NCI-H82 (cell line): ENCODE measurements at places on chromosomes 16 and 17.

DNA sequence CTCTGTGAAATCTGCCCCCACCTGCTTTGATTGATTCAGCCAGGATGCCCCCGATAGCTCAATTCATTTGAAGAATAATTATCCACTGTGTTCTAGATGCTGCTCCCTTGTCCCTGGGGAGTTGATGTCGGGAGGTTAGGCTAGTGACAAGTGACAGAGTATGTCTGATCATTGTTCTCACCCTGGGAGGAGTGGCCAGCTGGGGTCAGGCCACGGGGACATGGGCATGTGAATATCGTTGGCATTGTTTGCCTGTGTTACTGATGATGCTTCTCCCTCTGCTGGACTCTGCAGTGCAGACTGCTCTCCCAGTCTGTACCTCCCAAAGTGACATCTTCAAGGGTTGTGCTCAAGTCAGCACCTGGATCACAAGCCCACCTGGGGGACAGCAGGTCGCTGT lies 89.9 kb upstream of the C16orf82 start:
- no peak for DNase-seq

GRCh38 chr16:65105171-65105570 lies 16.7 kb downstream of the CDH11 start:
- DNase-seq: peak; percentile 25

DNA sequence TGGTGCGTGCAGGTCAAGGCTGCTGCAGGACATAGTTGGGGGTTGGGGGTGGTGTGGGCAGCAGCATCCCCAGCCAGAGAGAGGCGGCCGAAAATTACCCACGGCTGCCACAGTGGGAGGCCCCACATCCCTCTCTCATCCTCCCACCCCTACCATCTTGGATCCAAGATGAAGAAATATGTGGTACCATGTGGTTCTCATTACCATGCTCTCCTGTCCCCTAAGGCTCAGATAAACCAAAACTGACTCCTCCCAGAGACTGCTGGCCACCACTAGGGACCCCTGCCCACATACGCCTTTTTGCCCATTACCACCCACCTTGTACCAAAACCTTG lies 120.4 kb downstream of the HIC1 start:
- no peak for DNase-seq

- DNase-seq: no peak
Observed at GRCh38 chr16:24883714-24884151, 38.0 kb downstream of the SLC5A11 start.

DNA sequence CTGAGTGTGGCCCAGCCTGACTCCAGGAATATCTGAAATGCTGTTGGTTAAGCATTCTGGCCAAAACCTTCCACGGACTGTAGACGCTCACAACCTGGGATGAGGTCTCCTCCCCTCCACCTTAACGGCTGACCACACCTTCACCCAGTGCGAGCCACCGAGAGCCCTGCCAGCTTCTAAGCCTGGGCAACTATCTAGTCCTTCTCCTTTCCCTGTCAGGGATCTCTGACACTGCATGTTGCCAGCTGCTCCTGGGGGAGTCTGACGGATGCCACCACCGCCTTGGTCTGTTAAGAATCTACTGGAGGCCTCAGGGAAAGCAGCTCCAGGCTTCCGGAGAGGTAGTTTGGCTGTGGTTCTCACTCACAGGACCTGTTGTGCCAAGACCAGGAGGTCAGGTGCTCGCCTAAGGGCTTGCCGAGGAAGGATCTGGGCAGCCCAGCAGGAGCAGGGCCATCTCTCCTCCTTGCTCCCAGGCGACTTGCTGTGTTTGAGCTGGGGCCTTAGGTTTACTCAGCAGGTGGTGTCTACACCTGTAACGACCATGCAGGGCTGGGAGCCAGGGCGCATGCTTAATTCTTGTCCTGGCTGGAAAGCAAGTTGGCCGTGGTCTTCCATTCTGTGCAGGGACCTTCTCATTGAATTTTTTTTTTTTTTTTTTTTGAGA lies 111.8 kb downstream of the NTN1 start:
- DNase-seq: no peak

- no peak for DNase-seq
Observed at GRCh38 chr17:6525731-6526130, 30.6 kb downstream of the PITPNM3 start.

DNA sequence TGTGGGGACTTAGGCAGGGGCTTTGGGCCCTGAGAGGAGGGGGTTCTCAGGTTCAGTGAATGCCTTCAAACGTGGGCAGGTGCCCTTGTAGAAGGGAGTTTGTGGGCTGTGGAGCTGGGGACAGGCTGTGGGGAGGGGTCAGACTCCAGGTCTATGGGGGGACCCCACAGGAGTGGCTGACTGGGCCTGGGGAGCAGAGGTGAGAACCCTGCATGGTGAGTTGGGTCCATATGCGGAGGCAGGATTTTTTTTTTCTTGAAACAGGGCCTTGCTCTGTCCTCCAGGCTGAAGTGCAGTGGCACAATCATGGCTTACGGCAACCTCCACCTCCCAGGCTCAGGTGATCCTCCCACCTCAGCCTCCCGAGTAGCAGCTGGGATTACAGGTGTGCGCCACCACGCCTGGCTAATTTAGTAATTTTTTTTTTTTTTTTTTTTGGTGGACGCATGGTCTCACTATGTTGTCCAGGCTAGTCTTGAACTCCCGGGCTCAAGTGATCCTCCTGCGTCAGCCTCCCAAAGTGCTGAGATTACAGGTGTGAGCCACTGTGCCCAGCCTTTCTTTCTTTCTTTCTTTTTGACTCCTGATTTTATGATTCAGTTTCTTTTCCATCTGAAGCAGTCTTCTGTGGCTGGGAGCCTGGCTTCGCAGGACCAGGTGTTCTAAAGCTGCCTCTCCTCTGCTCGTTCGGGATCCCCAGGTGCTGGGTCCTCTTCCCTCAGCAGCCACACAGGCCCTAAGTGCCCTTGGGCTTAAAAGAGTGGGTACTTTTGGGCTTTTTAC lies 19.0 kb upstream of the ADCY7 start:
- DNase-seq: no peak

GRCh38 chr17:68029512-68030215 lies 5.9 kb upstream of the KPNA2 start:
- no peak for DNase-seq

DNA sequence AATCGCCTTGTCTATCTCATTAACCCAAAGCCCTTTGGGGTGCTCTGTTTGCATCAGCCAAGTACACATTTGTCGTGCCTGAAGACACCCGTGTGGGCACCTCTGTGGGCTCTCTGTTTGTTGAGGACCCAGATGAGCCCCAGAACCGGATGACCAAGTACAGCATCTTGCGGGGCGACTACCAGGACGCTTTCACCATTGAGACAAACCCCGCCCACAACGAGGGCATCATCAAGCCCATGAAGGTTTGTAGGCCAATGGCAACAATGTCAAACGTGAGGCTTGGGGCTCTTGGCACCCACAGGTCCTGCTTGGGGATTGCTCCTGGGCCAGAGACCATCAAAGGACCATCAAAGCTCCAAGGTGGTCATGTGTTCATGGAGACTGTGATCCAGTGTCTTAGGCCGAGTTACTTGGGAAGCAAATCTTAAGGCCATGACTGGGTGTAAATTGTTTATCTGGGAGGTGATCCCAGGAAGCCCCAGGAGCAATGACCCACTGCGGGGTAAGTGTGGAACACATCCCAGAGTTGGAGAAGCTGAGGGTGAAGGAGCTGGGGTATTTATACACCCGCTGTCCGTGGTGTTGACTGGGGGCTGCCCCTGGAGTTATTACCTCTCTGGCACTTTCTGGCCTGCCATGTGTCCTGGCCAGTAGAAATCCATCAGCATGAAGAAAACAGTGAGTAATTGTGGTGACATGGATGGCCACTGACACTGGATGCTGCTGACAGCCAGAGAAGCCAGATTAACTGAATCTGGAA lies 24.0 kb downstream of the CDH5 start:
- no peak for DNase-seq

DNA sequence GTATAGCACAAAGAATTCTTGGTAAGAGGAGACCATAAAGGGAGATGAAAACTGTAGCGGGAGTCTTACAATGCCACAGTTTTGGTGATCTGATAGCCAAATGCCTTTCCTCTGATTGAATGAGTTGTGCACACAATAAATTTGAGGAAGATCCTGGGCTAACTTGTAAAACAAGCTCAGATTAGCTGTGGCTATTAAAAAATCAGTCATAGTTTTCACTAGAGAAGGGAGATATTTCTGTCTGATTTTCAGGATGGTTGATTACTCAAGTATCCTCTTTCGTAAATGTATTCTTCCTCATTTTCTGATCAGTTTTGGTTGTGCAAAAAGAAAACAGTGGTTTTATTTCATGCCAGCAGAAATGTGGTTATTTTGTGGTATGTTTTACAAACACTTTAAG lies 9.1 kb upstream of the METTL9 start:
- DNase-seq: no peak

- DNase-seq: no peak
Observed at GRCh38 chr17:16881239-16881924, 90.5 kb downstream of the TNFRSF13B start.

GRCh38 chr17:43217614-43218087 lies 6.0 kb downstream of the TMEM106A start:
- DNase-seq: no peak

DNA sequence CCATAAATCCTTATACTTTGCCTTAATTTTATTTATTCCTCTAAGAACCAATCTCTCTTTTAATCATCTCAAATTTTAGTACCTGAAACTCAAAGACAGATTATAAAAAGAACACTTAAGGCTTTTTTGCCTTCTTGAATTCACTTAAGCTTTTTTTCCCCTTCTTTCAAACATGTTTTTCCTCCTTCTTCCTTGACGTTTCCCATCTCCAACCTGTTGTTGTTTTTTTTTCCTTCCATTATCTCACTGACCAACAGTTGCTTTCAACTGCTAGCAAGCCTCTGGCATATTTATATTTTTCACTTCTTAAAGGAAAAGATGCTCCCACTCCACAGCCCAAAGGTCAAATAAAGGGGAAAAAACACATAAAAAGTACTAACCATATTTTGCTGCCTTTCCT lies 32.2 kb downstream of the SPOP start:
- no peak for DNase-seq

GRCh38 chr16:19911747-19912454 lies 27.3 kb upstream of the GPRC5B start:
- no peak for DNase-seq

GRCh38 chr16:68784226-68784625 lies 47.1 kb downstream of the CDH1 start:
- no peak for DNase-seq

DNA sequence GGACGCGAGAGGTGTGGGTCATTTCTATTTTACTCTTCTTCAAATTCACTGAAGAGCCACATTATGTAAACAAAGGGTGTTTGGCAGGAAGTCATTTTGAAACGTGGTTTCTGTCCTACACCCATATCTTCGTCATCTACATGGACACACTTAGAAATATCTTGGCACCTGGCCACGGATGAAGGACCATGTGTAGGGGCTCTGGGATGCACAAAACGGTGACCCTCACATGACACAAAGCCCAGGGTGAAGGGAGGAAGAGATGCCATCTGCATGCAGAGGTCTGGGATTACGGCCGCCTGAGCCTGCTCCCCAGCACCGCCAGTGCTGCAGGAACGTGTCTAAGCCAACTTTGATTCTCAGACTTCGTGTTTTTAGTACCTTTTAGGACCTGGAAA lies 130.2 kb upstream of the CHMP6 start:
- no peak for DNase-seq

DNA sequence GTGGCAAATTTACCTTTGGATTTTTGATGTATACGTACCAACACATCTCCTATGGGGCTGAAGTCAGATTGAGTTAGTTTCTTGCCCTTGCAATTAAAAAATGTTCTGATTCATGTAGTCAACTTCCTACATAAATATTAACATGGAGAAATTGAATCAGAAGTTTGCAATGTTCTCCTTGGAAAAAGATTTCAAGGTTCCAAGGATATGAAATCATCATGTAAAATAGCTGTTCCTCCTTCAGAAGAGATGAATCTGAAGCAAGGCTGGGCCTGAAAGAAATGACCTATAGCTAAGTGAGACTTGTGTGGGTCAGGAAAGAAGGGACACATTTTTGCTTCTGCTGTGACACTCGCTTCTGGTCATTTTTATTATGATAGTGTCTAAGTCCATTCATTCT lies 131.7 kb downstream of the RGS9 start:
- DNase-seq: no peak

- DNase-seq: no peak
Observed at GRCh38 chr17:47882247-47882646, 13.8 kb upstream of the SP2 start.

- no peak for DNase-seq
Observed at GRCh38 chr16:52827456-52827855, 225.2 kb downstream of the CHD9NB start.
